ENCODE measurements at places on chromosomes 7 and 10.

DNA sequence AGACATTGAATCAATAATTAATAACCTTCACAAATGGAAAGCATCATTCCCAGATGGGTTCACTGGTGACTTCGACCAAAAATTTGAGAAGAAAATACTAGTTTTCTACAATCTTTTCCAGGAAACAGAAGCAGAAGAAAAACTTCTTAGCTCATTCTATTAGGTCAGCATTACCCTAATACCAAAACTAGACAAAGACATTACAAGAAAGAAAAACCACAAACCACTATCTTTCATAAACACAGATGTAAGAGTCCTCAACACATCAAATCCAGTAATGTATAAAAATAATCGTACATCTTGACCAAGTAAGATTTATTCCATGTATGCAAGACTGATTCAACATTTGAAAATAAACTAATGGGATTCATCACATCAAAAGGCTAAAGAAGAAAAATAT, 64.0 kb upstream of the CDK1 start:
- no peak for DNase-seq

GRCh38 chr7:88111140-88111743, 108.6 kb downstream of the SRI start:
- DNase-seq = peak; percentile 45

DNA sequence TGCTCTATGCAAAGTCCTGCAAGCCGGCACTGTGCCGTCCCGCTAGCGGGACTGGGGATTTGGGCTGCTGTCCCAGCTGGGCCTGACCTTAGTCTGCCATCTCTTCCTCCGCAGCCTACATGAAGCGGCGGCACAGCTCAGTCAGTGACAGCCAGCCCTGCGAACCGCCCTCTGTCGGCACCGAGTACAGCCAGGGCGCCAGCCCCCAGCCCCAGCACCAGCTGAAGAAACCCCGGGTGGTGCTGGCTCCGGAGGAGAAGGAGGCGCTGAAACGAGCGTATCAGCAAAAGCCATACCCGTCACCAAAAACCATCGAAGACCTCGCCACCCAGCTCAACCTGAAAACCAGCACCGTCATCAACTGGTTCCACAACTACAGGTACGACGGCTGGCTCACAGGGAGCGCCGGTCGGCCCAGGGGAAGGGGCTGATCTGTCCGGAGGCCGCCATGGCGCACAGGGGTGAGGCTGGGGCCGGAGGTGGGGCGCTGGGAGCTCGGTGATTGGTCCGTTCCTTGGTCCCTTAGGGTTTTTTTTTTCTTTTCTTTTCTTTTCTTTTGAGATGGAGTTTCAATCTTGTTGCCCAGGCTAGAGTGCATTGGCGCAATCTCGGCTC, 47.4 kb upstream of the SH2B2 start:
- no peak for DNase-seq

DNA sequence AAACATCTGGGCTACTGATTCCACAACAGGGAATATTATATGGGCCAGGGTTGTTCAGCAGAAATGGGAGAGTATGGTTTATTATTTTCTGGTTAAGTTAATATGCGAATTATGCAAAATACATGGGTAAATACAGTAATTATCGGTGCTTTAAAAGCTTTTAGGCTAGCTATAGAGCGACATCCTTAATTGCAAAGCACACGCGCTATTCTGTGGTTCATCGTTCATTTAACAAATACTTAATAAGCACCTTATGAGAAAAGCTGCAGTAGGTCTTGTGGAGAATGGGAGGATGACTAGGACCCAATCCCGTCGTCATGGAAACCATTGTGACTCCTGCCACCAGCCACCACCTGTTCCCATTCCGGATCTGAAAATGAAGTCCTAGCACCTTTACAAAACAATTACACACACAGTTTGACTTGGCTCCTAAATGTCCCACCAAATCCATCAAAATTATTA, 623 bp upstream of the CEP41 start:
- peak; percentile 20 for DNase-seq

- peak; percentile 9 for DNase-seq
Observed at GRCh38 chr10:116183733-116184511, 89.1 kb downstream of the GFRA1 start.

- no peak for DNase-seq
Observed at GRCh38 chr7:80612880-80613279, 25.6 kb upstream of the CD36 start.

DNA sequence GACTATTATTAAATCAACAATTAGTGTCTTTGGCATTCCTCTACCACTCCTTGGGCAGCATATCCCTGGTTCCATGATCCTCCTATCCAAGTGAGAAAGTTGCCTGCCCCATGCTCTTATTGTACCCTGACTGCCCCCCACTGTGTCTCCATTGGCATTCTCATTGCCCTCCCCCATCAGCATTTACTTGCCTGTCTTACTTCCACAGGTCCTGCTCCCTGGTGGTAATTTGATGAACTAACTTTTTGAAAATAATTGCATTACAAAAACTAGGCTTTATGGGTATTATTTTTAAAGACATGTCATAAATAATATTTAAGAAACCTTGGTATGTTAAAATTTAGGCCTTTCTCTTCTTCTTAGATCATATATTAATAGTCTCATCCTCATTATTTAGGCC, 346.4 kb downstream of the PCLO start:
- no peak for DNase-seq
